ENCODE measurements at places on chromosomes 2 and 18.

- no peak for DNase-seq
Observed at GRCh38 chr2:2588777-2589176, 257.7 kb upstream of the MYT1L start.

DNA sequence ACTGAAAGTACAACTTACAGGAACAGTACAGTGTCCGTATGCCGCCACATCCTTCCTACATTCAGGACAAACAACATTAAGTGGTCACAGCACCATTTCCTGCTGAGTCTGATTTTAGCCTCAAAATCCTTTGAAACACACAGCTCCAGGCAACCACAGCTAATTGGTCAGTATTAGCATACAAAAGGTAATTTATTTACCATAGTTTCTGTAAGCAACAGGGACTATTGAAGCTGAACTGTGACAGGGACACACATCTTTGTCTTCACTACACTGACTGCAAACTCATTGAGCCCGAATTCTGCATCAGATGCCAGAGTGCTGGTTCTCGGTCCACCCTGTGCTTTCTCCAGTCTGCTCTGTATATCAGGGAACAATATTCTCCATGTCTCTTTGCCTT is 151.8 kb downstream of the ST6GAL2 start:
- no peak for DNase-seq

DNA sequence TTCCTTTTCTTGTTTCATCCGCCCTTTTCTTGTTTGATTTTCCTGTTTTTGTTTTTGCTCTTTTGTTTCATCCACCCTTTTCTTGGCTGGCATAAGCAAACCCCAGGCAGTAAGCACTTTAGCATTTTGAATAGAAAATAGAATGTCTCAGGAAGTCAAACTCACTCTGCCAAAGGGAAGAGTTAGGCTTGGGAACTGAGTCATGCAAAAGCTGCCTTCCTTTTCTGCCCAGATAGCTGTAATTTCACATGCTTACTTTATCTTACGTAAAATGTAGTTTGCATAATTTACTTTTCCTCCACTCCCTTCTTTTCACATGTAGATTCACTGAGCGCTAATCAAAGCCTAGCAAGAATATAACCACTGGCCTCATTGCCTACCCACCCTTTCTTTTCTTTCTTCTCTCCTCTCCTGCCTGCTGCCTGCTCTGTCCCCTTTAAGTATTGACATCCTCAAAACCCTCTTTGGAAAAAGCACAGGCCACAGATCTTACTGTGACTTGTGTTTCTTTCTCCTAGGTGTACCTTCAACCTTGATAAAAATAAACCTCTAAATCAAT is 48.4 kb downstream of the CNGA3 start:
- DNase-seq: no peak

- no peak for DNase-seq
Observed at GRCh38 chr2:7670905-7671641, 753.9 kb downstream of the RNF144A start.
